Adrenal gland (tissue), 19 donors: ENCODE measurements at places on chromosomes 6 and 20. TPM values are rescaled to one million over a fixed set of nuclear protein-coding genes. Genes with fewer than 3 reads are reported as not detected.
A peak's percentile ranks its signal among the peaks of the same experiment; 100 is the strongest.

The AKAP7 gene
- total RNA-seq = 122 TPM

DNA sequence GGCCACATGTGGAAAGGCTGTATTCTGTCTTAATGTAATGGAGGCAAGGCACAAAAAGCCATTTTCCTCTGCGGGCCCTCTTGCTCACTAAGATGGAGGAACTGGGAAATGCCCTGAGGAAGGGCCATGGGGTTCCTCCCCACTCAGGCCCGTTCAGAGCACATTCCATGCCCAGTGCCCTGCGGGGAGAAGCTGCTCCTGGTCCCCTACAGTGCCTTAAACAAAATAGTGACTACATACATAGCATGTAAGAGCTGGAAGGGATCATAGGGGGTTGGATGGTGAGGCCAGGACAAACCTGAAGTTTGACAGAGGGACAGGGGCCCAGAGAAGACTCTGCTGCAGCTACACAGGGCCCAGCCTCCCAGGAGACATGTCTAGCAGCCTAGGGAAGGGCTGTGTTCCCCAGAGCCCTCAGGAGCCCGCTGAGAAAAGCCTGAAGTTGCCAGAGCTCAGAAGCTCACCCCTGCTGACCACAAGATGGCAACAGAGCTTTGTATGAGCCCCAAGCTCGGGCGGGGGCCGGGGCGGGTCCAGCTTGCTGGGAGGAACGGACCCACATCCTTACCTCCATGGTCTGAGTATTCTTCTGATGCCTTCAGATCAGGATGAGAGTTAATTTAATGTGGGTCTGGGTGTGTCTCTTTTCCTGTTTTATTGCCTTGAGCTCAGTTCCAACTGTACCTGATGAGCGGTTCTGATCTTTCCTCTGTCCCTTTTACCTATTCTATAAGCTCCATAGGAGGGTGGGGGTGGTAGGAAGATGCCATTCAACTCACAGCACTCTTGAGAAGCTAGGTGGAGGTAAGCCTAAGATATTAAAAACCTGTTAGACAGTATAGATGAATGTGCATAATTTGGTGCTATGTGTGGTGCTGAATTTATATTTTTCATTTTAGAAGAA is 242.9 kb downstream of the CDC5L start:
- peaks cover 2% of the 10 kb centered on the region for H3K4me1 ChIP-seq
- DNase-seq = no peak
- no peak overlapping the region for H3K4me3 ChIP-seq
- H3K36me3 ChIP-seq = no peaks in the 10 kb centered on the region
- peaks cover 3% of the 10 kb centered on the region for H3K27me3 ChIP-seq
- no peak overlapping the region for H3K27ac ChIP-seq

DNA sequence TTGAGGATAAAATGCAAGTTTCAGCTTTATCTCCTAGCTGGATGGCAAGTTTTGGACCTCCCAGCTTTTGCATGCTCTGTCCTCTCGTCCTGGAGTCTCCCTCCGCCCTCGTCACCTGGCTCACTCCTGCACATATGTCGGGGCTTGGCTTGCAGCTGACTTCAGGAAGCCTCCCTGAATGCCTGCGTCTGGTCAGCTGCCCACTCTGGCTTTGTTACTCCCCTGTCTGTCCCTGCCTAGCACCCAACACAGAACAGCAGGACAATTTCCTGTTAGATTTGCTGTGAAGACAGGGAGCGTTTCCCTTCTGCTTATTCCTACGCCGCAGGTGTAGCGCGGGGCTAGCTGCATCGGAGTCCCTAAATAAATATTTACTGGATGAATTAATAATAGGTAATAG is 5.4 kb downstream of the JPH2 start:
- H3K27me3 ChIP-seq = no peaks in the 10 kb centered on the region
- H3K27ac ChIP-seq = no peak overlapping the region
- no peaks in the 10 kb centered on the region for H3K36me3 ChIP-seq
- no peak for DNase-seq
- no peak overlapping the region for H3K4me3 ChIP-seq
- no peaks in the 10 kb centered on the region for H3K4me1 ChIP-seq

DNA sequence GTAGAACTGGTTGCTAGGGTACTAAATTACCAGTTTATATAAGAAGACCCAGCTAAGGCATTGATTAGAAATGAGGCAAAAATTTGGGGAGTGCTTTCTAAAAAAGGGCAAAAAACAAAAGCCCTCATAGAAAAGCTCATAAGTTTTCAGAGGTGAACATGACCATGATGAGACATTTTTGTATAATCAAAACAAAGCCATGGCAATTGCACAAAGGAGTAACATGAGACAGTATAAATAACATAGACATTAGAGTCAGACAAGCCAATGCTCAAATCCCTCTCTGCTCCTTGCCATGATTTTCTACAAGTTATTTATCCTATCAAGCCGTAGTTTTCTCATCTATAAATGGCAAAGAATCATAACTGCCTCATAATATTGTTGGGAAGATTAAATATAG is 112.2 kb upstream of the ADTRP start:
- H3K27ac ChIP-seq = no peak overlapping the region
- no peak overlapping the region for H3K4me3 ChIP-seq
- DNase-seq = no peak
- no peaks in the 10 kb centered on the region for H3K36me3 ChIP-seq
- no peaks in the 10 kb centered on the region for H3K4me1 ChIP-seq

GRCh38 chr6:53523511-53524454 is 21.1 kb downstream of the GCLC start:
- no peak overlapping the region for H3K4me3 ChIP-seq
- peaks cover 16% of the 10 kb centered on the region for H3K4me1 ChIP-seq
- H3K27ac ChIP-seq = no peak overlapping the region

DNA sequence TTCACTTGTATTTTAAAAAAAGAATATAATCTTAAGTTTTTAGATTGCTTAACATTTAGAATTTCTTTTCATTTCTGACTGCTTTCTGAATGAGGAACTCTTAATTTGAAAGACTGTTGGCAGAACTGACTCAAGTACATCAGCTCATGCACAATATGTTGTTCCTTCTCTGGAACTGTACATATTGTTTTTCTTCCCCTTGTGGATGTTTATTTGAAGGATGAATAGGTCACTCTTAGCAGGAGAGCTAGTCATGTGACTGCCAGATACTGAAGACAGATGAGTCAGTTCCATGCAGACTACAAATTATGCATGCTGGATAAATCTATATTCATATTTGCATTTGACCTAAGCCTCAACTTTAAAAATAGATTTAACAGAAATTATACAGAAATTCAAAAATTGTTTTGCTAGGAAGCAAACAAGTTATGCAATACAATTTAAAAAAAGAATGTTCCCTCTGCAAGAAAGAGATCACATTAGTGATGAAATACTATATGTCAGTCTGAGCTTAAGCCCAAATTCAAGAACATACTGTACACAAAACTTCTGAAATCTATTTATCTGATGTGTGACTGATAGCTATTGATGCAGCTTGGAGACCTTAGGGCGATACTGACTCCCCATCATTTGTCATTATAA is 1274.9 kb upstream of the GJE1 start:
- H3K27me3 ChIP-seq = no peaks in the 10 kb centered on the region
- H3K4me3 ChIP-seq = no peak overlapping the region
- DNase-seq = no peak
- no peaks in the 10 kb centered on the region for H3K36me3 ChIP-seq
- H3K4me1 ChIP-seq = peaks cover 24% of the 10 kb centered on the region

DNA sequence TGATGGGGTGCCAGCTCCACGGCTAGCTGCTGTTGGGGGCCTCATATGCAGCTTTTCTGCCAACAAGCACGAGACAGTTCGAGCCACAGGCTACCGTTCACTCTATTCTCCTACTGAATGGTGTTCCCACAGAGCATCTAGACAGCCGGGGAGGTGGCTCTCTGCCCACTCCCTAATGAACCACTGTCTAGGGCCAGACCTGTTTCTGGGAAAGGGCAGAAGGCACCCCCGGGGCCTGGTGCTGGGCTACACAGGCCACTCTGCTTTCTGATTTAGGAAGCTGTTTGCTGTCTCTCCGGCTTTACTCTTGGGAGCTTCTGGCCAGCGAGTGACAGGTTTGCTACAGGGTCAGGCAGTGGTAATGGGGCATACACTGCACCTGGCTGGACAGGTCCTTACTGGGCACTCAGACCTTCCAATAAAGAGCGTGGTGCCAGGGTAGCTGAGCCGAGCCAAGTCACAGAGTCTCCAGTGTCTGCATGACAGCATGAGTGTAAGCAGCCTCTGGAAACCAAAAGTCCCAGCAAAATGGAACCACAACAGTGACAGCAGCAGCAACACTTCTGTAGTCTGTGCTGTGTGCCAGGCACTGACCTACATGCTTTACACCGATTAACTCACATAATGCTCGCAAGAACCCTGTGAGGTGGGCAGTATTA is 8.4 kb downstream of the CCDC167 start:
- no peak for DNase-seq
- H3K4me3 ChIP-seq = no peak overlapping the region
- peak overlapping the region; percentile 58 for H3K27ac ChIP-seq
- no peaks in the 10 kb centered on the region for H3K36me3 ChIP-seq

The CCM2L gene
- 28.2 TPM for total RNA-seq

The LPA gene
- total RNA-seq = not detected

DNA sequence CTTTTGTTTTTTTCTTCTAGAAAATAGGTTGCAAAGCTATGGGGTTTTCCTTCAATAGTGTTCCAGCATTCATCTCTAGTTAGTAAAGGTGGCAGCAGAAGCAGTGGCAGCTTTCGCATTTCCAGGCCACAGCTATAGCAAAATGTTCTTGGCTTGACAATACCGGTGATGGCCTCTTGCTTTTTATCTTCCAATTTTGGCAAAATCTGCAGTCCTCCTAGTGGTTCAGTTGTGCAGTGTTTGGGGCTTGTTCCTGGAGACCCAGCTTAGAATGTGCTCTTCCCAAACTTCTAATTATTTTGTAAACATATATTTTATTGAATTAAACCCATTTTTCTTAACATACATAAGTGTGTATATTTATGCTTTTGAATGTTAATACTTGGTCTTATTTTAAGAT is 370.6 kb upstream of the MAN1A1 start:
- no peak for DNase-seq
- no peaks in the 10 kb centered on the region for H3K27me3 ChIP-seq
- H3K4me1 ChIP-seq = no peaks in the 10 kb centered on the region
- no peak overlapping the region for H3K27ac ChIP-seq
- no peaks in the 10 kb centered on the region for H3K36me3 ChIP-seq
- no peak overlapping the region for H3K4me3 ChIP-seq

GRCh38 chr20:12737900-12738299 is 270.9 kb upstream of the SPTLC3 start:
- no peaks in the 10 kb centered on the region for H3K36me3 ChIP-seq
- no peak overlapping the region for H3K4me3 ChIP-seq
- no peaks in the 10 kb centered on the region for H3K4me1 ChIP-seq
- no peak overlapping the region for H3K27ac ChIP-seq

GRCh38 chr6:80544555-80544954 is 438.1 kb downstream of the BCKDHB start:
- H3K4me1 ChIP-seq = no peaks in the 10 kb centered on the region
- no peak overlapping the region for H3K4me3 ChIP-seq
- DNase-seq = no peak
- no peaks in the 10 kb centered on the region for H3K36me3 ChIP-seq

- H3K4me1 ChIP-seq = no peaks in the 10 kb centered on the region
- H3K27ac ChIP-seq = no peak overlapping the region
- H3K27me3 ChIP-seq = no peaks in the 10 kb centered on the region
Observed at GRCh38 chr6:47000842-47001241, 41.3 kb downstream of the ADGRF1 start.

- H3K4me1 ChIP-seq = no peaks in the 10 kb centered on the region
- no peaks in the 10 kb centered on the region for H3K36me3 ChIP-seq
- no peak overlapping the region for H3K4me3 ChIP-seq
Observed at GRCh38 chr20:62745952-62746288, 37.3 kb downstream of the NTSR1 start.

The OR2B2 gene
- total RNA-seq = not detected

DNA sequence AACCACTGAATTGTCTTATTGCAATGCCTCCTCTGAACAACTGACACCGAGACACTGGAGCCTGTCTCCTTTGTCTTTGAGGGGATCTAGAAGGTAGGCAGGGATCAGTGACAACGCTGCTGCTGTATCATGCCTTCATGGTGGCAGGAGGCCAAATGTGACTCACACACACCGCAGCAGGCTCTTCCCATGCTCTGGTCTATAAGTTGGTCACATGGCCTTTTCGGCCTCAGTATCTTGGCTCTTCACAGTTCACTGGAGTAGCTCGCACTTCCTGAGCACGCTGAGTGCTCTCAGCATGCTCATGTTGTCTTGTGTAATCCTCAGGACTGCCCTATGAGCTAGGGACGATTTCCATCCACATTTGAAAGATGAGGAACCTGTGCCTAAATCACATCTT is 167.4 kb upstream of the PCSK2 start:
- no peaks in the 10 kb centered on the region for H3K4me1 ChIP-seq
- H3K27ac ChIP-seq = no peak overlapping the region
- H3K36me3 ChIP-seq = no peaks in the 10 kb centered on the region
- H3K27me3 ChIP-seq = no peaks in the 10 kb centered on the region

The SH3BGRL2 gene
- total RNA-seq = 8.9 TPM

- no peaks in the 10 kb centered on the region for H3K27me3 ChIP-seq
- H3K27ac ChIP-seq = no peak overlapping the region
- no peak overlapping the region for H3K4me3 ChIP-seq
- peak; percentile 58 for DNase-seq
Observed at GRCh38 chr20:48107560-48107959, 322.3 kb upstream of the SULF2 start.

The TULP1 gene
- total RNA-seq = not detected

The DCDC2 gene
- 3.6 TPM for total RNA-seq

DNA sequence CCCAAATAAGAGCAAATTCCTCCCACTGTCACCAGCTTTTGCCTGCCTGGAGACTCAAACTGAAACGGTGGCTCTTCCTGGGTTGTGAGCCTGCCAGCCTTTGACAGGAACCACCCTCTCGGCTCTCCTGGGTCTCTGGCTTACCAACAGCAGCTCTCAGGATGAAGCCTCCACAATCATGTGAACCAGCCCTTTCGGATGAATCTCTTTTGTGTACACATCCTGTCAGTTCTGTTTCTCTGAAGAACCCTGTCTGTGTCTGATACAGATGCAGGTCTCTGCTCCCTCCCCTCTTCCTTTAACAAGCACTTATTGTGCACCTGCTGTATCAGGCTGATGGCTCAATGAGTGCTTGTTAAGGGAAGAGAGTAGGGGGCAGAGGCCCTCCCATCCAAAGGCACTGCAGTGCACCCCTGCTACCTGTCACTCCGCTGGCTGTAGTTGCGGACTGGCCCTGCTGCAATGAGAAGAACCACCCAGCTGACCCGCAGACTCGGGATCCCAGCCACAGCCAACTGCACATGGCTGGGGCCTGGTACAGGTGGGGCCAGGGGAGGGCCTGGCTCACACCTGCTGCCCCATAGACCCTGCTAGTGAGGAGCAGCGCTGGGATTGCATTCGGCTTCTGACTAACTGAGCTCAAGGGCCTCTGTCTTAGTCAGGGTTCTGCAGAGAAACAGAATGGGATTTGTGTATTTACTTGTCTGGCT is 120.1 kb upstream of the PMEPA1 start:
- no peaks in the 10 kb centered on the region for H3K27me3 ChIP-seq
- no peaks in the 10 kb centered on the region for H3K36me3 ChIP-seq
- DNase-seq = no peak
- H3K4me3 ChIP-seq = no peak overlapping the region
- H3K4me1 ChIP-seq = no peaks in the 10 kb centered on the region

- H3K4me3 ChIP-seq = no peak overlapping the region
- H3K4me1 ChIP-seq = peaks cover 36% of the 10 kb centered on the region
- no peak overlapping the region for H3K27ac ChIP-seq
- H3K27me3 ChIP-seq = no peaks in the 10 kb centered on the region
- H3K36me3 ChIP-seq = no peaks in the 10 kb centered on the region
Observed at GRCh38 chr6:149899486-149899885, 1.6 kb upstream of the RAET1E start.

The CRIP3 gene
- not detected for total RNA-seq

The BHLHE23 gene
- total RNA-seq = not detected

The TAAR1 gene
- total RNA-seq = not detected
